ENCODE measurements at places on chromosomes 7 and 10.

DNA sequence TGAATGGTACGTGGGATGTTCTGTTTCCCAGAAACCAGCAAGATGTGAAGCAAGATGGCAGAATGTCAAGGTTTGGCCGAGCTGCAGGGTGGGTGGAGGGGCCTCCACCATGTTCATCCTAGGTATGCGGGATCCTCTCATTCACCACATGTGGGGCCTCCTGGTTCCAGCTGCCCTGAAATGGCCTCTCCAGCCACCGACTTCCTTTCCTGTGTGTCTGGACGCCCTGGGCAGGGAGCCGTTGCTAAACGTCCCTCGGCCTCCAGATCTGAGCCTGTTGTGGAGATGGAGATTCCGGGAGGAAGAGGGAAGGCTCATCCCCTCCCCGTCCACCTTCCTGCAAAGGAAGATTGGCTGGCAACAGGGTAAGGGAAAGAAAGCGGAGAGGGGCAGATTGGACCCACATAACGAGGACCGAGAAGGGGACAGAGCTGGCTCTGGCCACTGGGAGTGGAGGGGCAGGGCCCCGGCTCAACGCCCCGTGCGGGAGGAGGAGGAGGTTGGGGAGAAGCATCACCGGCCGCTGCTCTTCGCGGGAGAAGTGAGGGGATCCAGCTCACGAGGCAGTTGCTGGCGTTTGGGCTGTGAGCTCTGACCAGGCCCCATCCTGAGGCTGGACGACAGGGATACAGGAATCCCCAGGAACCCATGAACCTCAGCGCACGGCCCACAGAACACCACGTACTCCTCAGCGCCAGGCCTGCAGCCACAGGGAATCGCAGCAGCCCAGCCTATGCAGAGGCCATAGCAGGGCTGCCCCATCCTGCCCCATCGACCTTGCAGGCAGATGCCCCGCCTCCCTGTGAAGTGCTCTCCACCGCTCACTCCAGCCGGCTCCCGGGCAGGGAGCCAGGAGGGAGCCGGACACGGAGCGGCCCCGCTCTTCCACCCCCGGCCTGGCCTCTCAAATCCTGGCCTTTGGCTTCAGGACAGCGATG lies 98.3 kb downstream of the FOXL3 start:
- no peak for DNase-seq

DNA sequence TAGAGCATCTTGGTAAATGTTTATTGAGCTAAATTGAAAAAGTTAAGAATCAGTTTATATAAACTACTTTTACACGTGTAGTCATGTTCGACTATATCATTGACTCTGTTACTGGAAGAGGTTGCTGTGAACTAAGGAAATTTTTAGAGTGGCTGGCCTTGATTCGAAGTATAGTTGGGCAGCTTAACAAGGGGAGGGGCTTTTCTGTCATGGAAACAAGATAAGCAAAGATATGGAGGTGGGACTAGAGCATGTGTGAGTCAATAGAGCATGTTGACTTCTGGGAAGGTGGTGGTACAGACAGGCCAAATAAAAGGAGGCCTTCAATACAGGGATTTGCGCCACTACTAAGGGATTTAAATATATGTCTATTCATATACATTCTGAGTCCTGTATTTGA lies 7.6 kb downstream of the ATP5F1C start:
- DNase-seq, result peak; percentile 73

GRCh38 chr7:127943541-127944521 lies 87.4 kb downstream of the LRRC4 start:
- DNase-seq, result no peak

GRCh38 chr7:69739190-69739589 lies 140.9 kb downstream of the AUTS2 start:
- DNase-seq, result no peak

DNA sequence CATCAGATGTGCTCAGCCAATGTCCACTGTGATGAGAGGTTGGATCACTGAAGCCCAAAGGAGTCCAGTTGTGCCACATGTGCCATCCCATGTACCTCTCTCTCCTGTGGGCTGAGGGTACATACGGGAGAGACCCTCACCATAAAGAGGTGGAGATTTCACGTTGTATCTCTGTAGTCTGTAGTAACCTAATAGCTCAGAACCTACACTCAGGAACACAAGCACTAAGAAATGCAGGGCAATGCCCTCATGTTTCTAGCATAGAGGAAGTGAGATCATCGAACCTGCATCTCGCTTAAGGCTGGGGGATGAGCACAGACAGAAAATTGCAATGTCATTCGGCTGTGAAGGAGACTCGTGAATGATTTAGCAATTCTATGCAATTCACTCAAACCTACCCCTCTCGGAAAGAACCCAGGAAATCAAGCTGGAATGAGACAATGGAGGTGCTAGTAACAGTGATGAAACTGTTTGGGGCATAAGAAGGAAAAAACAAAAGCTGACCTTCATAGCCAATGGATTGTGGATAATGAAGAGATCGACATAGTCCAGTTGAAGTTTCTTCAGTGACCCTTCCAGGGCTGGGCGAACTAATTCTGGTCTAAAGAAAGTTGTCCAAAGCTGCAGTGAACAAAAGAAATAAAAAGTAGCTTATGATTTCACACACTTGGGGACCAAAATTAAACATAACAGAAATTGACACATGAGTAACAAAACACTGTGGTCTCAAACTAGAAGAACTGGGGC lies 80.3 kb upstream of the UCN3 start:
- DNase-seq, result peak; percentile 95

DNA sequence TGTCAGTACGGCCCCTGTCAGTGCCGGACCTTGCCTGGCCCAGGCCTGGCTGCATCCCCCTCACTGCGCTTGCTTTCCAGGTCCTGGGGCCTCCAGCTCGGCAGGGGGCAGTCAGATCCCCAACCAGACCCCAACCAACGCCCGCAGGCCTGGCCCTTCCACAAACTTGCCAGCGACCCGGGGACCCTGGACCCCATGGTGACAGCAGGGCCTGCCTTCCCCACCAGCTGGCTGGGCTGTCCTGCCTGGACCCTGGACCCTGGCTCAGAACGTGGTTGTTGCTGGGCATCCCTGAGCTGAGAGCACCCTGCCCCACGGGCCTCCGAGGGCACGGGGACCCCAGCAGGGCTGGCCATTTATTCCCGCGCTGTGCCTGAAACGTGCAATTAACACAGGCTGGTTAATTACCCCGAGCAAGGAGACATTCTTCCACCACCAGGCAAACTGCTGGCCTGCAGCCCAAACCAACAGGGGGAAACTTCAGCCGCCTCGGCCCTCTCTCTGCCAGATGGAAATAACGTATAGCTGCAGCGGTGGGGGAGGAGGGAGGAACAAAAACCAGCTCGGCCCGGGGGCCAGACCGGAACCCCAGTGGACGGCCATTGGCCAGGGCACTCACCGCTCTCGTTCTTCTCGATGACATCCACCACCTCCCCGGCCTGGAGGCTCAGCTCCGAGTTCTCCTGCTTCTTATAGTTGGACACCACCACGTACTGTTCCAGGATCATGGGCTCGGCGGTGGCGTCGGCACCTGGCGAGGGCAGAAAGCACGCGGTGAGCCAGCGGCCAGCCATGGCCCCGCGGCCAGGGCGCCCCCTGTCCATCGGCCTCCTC lies 167.1 kb downstream of the NEURL1 start:
- peak; percentile 93 for DNase-seq

- no peak for DNase-seq
Measured at GRCh38 chr10:94983555-94983954, 45.1 kb downstream of the CYP2C9 start.

- DNase-seq, result peak; percentile 23
Measured at GRCh38 chr10:46014683-46015405, 15.6 kb downstream of the NCOA4 start.

DNA sequence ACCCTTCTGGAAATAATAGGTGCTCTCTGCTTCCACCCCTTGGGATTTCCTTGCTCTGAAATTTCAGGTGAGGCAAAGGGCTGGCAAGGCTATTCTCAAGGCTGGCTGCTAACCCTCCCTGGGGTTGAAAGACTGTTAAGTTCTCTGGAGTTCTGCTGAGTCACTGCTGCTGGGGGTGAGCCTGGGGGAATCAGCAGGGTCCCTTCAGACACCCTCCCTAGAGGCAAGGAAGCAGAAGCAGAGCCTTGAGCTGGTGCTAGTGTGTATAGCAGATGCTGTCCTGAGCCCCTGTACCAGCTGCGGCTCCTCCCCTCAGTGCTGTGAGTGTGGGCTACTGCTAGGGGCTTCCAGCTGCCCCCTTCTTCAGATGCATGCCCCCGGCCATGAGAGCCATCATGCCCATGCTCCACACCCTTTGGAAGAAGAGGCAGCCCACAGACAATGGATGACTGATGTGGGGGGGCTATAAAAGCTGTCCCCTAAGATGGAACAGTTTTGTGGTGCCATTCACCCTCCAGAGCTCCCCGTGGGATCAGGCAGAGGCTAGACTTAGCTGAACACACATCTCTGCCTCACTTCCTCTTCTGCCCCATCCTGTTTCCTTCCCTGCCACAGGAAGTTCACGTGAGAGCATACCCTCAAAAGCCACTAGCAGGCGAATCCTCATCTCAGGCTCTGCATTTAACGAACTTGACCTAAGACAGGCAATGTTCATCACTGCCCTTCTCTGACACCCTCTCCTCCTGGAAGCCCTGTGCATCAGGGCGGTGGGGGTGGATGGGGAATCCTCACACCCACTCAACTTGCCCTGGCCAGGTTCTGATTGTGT lies 91.8 kb downstream of the SH3PXD2A start:
- peak; percentile 49 for DNase-seq

- no peak for DNase-seq
Measured at GRCh38 chr10:119119400-119119799, 15.5 kb downstream of the DENND10 start.

DNA sequence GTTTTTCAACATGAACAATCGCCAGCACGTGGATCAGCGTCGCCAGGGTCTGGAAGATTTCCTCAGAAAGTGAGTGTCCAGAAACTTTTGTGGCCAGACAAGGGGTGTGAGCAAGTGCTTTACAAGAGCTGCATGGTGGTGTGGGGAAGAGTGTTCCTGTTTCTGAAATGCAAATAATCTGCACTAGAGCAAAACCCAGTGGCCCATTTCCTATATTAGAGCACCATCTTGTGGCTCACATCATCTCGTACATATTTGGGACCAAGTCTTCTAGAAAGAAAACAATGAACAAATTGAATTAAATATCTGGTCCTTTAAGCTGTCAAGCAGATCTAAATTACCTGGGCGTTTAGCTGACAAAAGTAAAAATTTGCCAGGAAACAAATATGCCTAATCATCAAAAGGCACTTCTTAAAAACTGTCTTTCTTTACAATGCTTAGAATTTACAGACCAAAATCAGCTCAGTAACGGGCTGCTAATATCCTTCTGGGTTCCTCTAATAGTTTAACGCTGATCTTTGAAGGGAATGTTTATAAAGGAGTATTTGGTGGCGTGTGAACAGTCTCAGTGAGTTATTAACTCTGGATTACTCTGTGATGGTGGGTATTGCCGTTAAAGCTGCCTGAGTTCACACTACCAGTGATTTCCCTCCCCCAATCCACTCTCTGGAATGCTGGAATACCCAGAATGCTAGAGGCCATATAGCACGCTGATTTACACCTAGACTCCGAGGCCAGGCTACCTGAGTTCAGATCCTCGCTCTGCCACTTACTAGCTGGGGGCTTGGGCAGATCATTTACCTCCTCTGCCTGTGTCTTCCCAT lies 73.6 kb downstream of the SNX10 start:
- peak; percentile 81 for DNase-seq

- no peak for DNase-seq
Measured at GRCh38 chr7:134357486-134357885, 40.8 kb upstream of the SLC35B4 start.

DNA sequence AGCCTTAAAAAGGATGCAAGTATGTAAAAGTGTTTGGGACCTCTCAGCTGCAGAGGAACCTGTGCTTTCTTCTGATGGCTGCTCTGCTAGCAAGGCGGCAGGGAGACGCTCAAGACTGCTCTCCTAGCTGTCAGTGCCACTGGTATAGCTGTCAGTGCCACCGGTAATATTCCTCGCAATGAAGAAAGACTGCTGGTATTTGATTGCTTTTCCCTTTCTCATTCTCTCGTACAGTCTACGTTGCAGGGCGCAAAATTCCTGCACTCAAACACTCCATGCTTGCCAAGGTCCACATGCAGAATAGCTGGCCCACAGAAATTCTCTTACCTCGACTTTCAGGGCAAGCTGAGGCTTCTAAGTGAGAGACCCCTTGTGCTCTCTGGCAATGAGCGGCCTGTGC lies 432.6 kb upstream of the KLF6 start:
- no peak for DNase-seq

DNA sequence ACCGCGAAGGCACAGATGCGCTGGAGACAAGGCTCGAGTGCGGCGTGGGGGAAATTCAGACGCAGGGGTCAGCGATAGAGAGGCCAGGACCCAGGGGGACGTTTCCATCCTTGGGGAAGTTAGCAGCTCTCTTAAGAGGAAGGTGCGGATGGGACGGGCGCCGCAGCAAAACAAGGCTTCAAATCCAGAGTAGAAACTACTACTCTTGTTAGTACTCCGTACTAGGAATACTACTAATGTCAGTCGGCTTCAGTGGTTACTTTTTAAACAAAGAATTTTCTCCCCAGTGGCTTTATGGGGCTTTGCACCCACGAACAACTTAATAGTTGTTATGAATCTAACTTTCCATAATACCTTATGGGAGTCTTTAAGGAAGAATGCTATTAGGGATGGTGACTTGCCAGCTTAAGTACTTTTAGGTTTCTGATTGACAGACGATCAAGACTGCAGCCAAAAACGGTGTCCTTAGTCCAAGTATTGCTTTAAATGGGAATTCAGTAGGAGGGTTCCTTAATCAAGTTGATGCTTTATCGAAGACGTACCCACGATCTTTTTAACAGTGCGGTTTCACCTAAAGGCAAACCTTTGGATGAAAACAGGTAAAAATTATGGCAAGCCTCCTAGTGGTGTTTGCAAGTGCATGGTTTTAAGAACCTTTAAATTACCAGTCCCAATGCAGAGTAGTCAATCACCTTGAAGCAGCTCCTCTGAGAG lies 812 bp upstream of the IDE start:
- DNase-seq, result no peak

DNA sequence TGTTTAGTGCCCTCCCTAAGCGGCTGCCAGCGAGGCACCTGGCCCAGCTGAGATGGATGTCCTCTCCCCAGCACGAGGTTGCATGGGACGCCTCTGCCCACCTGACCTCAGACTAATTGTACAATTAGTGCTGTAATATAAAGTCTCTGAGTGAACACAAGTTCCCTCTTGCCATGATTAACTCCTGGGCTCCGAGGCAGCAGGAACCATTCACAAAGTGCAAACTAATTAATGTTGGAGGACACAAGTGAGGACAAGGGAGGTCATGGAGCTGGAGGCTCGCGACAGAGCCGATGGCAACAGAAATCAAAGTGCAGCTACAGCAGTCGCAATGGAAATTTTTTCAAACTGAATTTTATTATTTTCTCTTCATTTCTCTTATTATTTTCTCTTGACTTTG lies 156.6 kb upstream of the ADARB2 start:
- DNase-seq, result no peak

GRCh38 chr10:11825796-11826414 lies 2.7 kb downstream of the PROSER2 start:
- no peak for DNase-seq

- DNase-seq, result no peak
Measured at GRCh38 chr10:7710446-7710845, 7.3 kb downstream of the ITIH2 start.

GRCh38 chr7:28329661-28330363 lies 82.5 kb upstream of the CREB5 start:
- DNase-seq, result no peak

Measured in OCI-M1 (cell line).